ENCODE measurements at places on chromosomes 5 and 9.

- no peak for DNase-seq
Observed at GRCh38 chr5:113142186-113142585, 165.6 kb downstream of the DCP2 start.

DNA sequence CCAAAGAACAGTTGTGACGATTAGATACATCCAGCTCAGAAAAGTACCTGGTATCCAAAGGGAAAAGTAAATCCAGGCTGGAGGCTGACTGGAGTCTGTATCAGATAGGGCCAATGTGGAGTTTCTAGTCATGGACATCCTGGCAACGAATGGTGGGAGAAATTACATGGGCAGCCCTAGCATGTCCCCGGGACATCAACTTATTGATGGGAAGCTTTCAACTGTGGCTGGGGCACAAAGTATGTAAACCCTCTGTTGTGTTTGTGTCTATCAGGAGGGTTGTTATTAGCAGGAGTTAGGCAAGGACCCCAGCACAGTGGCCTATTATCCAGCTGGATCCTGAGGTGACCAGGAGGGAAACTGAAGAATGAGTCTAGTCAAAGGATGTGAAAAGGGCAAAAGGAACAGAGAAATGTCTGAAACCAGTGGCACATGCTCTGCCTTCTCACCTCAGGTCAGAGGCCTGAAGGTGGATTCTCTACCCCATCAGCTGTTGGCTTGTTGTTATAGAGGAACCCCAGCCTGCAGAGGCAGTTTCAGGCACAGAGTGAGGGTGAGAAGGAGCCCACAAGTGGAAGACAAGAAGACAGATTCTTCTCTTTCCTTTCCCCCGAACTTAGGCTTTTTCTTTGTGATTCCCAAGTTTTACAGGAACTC is 19.9 kb downstream of the IFNW1 start:
- DNase-seq = no peak

DNA sequence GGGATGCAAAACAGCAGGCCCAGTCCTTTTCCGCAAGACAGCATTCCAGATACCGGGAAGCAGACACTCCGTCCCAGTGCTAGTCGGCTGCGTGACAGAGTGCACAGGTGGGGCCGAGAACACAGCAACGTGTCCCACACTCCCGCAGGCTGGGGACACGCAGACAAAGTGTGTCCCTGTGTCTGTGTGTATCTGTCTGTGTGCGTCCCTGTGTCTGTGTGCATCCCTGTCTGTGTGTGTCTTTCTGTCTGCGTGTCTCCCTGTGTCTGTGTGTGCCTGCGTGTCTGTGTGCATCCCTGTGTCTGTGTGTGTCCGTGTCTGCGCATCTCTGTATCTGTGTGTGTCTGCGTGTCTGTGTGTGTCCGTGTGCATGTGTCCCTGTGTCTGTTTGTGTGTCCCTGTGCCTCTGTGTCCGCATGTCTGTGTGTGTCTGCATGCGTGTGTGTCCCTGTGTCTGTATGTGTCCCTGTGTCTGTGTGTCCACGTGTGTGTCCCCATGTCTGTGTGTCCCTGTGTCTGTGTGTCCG is 137.0 kb downstream of the MRPL36 start:
- DNase-seq = no peak

- no peak for DNase-seq
Observed at GRCh38 chr5:96408841-96409538, 24.1 kb downstream of the PCSK1 start.

- DNase-seq = peak; percentile 33
Observed at GRCh38 chr5:79689541-79690466, at the start of gene CMYA5. Gene CMYA5 (plus strand): TSS chr5:79689836. CDS start chr5:79689908, 72 bp downstream.

GRCh38 chr9:19102181-19102630 is 498 bp downstream of the HAUS6 start:
- DNase-seq = peak; percentile 16

DNA sequence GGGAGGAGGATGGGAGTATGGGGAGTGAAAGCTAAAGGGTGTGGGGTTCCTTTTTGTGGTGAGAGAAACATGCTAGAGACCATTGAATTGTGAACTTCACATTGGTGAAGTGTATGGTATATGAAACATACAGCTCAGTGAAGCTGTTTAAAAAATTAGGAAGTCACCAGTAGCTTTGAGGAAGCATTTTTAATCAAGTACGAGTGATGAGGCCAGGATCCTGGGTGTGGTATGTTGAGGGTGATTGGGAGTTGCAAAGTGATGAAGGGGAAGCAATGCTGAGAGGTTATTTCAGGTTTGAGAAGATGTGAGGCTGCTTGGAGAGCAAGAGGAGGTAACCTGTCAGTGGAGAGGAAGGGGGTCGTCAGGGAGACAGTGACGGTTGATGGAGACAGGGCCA is 22.7 kb upstream of the CLK4 start:
- no peak for DNase-seq

GRCh38 chr9:91037511-91038482 is 236.2 kb downstream of the SYK start:
- DNase-seq = peak; percentile 93

- DNase-seq = no peak
Observed at GRCh38 chr5:78823196-78823595, 161.9 kb downstream of the ARSB start.

DNA sequence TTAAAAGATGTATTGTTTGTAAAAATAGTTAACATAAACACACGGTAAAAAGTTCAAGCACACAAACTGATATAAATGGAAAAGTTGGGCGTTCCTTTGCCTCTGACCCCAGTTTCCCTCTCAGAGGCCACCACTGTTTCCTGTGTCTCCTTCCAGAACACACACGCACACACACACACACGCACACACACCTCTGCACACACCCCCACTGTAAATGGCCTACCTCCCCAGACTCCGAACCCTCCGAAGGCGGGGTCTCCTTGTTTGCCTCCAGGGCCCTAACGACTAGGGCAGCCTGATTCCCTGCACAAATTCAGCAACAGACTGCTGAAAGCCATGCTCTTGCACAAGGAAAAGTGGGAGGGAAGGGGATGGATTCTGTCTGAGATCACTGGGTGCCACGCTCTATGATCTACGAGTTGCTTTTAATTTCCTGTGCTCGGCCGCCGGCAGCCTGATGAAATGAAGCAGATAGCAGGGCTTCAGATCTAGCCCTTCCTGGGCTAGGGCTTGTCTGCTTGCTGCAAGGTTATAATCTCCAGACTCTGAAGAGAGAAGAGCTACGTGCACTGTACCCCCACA is 184.0 kb upstream of the IL12B start:
- DNase-seq = no peak

GRCh38 chr9:105079457-105079856 is 151.5 kb upstream of the ABCA1 start:
- no peak for DNase-seq

GRCh38 chr5:60177596-60177995 is 284.1 kb upstream of the PDE4D start:
- no peak for DNase-seq

DNA sequence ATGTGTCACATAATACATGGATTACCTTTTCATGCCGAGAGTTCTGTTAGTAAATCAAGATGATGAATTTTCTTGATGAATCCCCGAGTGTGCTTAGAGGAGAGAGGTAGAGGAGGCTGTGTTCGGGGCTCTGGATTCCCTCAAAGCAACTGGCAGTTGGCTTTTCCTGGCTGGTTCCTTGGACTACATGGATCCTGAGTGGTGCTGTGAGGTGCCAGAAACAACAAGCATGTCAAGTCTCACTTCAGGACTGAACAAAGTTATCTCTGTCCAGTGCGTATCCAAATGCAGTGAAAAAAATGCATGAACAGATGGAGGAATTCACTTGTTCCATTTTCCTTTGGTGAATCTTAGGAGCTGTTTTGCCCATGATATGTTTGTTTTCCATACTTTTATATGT is 231.7 kb downstream of the FBXL7 start:
- no peak for DNase-seq

DNA sequence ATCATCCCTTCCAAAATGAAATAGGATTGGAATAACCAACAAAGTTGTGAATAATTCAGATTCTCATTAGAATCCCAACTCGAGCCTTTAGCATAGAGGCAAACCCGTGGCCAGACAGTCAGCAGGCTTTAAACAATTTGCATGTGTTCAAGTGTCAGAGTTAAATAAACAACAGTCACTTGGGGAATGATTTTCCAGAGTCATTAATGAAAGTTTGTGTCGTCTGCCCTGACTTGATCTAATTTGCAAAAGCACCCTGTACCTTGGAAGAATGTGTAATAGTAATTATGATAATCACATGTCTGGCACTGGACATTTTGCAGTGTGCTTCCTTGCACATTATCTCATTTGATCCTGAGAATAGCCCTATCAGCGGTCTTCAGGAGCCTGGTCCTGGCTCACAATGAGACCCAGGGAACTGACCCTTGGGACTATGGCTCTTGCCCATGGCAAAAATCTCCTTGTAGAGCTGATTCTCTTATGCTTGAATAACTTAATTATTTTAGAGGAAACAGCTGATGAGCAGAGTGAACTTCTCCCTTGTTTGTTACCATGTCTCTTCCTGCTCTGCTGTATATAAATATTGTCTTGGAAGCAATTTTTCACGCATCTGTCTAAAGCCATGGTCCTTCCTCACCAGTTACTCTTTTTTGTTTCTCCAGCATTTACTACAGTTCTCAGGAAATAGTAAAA is 272.7 kb downstream of the NR3C1 start:
- no peak for DNase-seq

DNA sequence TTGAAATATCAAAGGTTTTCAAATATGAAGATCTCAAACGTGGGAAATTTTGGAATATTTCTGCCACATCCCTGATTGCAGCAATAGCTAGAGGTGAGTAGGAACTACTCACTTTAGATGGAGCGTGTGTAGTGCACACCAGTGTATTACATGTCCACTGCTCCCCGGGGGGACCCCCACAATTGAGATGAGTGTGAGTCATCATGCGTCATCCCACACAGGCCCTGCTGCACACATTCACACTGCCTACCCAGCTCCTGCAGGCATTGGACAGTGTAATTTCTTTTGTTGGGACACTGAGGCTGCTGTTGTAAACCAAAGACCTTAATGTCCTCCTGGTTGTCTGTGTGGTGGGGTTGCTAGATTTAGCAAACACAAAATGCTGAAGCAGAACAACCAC is 280.0 kb downstream of the GAS1 start:
- peak; percentile 74 for DNase-seq

- DNase-seq = no peak
Observed at GRCh38 chr5:54458221-54458620, 2.7 kb downstream of the HSPB3 start.

- DNase-seq = peak; percentile 25
Observed at GRCh38 chr5:106759581-106759980, 911.2 kb downstream of the EFNA5 start.

DNA sequence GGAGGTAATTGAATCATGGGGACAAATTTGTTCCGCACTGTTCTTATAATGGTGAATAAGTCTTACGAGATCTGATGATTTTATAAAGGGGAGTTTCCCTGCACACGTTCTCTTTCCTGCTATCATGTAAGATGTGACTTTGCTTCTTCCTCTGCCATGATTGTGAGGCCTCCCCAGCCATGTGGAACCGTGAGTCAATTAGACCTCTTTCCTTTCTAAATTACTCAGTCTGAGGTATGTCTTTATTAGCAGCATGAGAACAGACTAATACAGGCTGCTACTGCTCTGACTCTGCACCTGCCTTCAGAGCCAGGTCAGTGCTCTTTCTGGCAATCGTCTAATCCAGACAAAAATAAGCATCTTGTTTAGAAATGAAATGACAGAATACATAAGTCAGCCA is 479.2 kb upstream of the TUSC1 start:
- DNase-seq = no peak

DNA sequence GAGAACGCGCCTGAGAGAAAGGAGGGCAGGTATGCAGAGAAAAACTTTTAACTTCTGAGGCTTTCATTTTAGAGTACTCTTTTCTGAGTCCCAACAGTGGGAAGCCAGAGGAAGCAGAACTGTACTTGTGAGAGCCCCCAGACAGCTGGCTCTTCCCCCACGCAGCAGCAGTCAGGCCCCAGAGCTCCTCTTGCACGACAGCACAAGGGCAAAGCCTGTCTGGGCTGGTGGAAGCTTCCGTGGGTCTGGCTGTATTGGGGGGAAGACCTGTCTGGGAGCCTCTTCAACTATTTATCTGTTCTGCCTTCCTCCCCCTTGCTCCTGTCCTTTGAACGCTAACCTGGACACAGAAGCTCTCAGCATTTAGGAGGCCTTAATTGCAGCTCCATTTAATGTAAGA is 68.2 kb downstream of the THBS4 start:
- DNase-seq = no peak

GRCh38 chr9:114474425-114474824 is 30.8 kb downstream of the WHRN start:
- no peak for DNase-seq

DNA sequence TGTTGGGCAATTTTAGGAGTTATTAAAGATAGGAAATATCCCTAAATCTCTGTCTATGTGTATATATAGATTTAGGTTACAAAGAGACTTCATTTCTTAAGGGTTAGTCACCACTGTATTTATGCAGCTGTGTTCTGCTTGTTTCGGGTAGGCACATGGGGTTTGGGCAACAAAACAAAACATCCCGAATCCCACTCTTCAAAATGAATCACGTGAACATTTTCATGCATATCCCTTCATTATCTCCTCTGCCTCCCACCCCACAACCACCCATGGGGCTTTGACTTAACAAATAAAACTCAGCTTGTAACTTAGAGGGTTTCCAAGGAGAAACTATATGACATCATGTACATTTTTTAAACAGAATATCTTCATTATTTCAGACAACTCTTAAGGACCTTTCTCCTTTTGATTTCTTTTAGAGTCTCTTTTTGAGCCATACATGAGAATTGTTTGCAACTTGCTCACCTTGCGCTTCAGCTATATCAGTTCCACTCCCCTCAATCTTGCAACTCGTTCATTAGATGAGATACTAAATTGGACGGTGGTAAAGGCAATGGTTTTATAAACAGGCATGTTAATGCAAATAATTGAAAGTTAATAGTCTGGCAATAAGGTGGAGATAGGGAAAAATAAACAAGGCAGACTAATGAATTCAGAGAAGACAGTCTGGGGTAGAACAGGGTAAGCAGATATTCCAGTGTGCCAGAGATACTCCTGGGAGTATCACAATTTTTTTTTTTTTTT is 136.7 kb downstream of the CD180 start:
- DNase-seq = peak; percentile 89

DNA sequence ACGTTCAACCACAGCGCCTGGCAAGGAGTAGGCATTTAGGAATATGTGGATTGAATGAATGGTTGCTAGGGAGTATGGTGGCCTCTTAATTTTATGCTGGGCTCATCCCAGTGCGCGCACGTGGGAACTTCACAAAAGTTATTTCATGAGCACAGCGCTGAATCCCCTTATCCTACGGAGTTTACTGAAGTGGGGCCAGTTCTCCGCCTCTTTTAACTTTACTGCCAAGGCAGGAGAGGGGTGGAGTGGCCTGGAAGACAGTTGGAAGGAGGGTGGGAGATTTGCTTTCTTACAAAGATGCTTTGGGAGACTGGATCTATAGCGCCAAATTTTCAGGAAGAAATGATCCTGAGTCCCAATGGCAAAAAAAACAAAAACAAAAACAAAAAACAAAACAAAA is 326.5 kb downstream of the SH3GL2 start:
- no peak for DNase-seq

- no peak for DNase-seq
Observed at GRCh38 chr9:90420768-90421513, 221.7 kb downstream of the DIRAS2 start.

DNA sequence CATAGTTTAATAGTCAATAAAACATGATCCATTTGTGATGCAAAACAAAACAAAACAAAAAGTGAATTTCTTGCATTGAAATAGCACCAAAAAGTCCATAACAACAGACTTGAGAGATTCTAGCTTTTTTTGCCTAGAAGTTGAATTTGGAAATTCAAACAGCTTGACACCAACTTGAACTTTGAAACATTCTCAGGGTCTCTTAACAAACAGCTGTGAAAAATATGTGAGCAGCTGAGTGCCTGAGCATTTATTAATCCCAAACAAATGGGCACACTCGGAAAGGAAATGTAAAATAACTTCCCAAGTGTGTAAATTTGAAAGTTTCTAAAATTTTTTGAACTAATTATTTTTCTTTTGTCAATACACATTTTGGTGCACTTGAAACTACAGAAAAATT is 56.0 kb upstream of the HMHB1 start:
- no peak for DNase-seq

Measured in IMR-90 (cell line).